ENCODE measurements at places on chromosomes 1 and 21.

DNA sequence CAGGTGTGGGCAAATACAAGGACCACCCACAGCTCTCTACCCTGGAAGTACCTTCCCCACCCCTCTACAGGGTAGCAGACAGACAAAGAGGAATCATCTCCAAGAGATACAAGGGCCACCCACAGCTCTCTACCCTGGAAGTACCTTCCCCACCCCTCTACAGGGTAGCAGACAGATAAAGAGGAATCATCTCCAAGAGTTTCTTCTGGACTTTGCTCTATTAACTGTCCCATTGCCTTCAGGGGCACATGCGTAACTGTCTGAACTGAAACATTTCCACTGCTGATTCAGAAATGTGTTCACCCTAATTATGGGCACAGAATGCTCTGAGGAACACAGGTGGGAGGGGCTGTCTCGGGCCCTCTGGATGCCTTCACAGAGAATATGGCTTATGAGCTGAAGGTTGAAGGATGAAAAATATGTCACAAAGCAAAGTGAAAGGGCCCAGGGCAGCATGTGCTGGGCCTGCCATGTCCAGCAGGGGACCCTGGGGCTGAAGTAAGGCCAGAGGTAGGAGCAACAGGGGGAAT lies 43.9 kb downstream of the ZNF281 start:
- no peak for DNase-seq

DNA sequence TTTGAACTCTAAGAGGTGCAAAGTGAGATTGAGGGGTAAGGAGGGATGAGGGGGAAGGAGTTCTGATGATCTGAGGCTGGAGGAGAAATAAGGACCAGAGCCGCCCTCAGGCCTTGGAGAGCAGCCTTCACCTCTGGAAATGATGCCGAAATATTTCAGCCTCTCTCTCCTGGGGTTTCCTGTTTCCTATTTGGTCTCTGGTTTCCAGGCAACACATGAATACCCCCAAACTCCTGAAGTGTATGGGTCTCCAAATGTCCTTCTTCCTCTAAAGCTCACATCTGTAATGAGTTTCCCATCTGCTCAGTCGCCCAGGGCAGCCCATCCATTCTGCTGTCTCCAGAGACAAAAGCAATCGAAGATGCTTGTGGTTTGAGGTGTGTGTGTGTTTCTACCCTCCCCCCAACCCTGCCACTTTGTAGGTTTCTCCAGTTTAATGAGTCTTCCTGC lies 52.0 kb upstream of the FAM20B start:
- DNase-seq = no peak

DNA sequence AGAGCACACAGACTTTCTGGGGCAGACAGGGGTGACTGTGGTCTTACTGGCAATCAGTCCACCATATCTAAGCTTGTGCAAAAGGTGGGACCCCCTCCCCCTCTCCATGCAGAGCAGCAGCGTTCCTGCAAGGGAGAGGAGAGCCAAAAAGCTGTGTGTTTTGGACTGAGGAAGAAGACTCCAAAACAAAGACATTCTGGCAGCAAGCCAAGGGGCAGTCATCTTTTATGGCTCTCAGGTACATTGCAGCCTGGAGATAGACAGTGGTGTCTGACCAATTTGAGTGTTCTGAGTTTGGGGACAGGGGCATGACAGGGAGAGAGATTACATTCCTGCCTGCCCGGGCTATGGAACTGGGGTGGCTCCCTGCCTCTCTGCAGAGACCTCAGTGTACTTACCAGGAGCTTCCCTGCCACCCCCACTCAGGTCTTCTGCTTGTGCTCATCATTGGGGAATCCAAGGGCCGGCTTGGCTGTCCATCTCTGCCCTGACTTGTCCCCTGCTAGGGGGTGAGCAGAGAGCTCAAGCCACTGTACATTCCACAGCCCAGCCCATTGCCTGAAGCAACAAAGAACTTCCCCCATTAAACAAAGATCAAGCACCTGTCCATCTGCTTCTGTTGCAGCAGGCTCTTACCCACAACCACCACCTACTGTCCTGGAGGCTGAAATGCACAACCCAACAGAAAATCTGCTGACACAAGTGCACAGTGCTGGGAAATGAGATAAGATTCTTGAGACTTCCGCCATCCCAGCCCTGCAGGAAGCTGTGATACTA lies 131.1 kb downstream of the EVI5 start:
- no peak for DNase-seq

DNA sequence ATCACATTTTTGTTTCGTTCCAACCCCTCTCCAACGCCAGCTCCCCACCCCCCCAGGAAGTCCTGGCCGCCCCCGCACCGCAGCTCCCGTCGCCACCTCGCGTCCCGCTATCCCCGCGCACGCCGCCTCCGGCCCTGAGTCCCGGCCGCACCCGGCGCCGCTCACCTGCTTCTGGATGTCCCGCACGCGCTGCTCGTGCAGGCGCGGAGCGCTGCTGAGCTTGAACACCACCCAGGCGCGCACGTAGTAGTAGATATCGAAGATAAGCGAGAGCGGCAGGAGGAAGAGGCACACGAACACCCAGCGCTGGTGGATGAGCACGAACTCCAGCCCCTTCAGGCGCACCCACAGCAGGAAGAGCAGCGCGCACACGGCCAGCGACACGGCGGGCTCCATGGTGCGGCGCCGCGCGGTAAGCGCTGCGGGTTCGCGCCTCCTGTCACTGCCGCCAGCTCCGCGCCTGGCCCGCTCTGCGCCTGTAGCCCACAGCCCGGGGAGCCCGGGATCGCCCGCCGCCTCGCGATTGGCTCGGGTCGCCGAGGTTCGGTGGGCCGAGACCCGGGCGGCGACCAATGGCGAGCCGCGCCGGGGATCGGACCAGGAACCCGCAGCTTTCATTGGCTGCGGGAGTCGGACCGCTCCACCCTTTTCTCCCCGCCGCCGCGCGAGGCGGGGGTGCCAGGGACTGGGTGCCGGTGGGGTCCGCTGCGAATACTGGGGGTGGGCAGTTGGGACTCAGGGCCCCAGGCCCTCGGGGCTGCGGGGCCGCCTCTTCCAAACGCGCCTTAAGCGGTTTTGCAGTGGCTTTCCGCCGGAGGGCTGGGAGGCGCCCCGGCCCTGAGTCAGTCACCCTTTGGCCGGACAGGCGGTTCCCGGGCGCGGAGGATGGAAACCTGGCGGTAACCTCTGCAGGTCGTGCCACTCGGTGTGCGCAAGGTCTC lies at the start of gene DHCR24:
TSS of gene DHCR24 (minus strand) at position 472 of the 941 bp plus-strand sequence. CDS start at position 396, 76 bp downstream.
- peak; percentile 78 for DNase-seq

DNA sequence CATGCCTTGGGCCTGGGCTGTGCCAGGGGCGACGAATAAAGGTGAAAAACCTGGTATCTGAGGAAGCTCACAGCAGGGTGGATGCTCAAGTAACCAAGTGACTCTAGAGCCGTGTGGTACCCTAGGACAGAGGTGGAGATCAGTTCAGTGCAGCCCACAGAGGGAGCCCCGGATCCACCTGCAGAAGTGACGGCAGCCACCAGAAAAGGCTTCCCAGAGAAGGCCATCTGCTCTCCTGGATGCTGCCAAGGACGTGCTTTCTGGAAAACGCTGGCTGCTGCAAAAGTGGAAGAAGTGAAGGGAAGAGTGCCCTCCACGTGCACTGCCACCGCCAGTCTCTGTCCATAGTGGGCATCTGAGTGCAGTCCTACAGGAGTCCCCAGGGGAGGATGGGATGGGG lies 27.7 kb downstream of the TMCO4 start:
- DNase-seq = no peak

DNA sequence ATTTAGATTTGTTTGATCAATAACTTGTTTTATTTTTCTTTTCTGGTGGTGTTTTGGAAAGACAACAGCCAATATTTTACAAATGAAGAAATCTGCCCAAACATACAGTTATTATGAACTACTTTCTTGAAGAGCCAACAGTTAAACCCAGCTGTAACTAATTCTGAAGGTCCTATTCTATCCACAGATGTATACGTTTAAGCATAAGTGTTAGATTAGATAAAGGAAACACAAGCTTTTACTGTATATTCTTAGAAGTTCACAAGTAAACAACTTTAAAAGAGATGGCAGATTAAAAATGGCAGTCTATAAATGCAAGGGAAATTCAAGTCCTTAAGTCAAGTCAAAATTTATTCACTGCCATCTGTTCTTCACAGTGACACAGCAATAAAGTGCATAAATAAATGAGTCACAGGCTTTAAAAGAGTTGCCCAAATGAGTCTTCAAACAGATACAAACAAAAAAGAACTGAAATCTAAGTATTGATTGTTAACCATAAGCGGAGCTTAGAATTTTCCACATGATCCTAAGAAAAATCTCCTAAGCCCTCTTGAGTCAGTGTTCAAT lies 49.9 kb upstream of the KCNH1 start:
- no peak for DNase-seq

DNA sequence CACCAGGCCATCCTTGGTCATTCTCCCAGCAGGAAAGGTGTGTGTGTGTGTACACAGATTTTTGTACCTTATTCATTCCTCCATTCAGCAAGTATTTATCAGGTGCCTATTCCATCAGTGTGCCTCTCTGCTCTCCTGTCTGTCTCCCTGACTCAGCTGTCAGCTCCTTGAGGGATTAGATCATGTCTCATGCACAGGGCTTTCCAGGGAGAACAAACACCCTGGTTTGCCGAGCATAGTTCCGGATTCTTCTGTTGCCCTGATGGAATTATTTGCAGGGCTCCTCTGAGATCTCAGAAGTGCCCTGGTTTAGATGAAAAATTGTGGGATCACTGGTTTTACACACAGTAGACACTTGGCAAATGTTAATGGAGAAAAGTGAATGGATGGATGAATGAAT lies 8.1 kb upstream of the SDHB start:
- no peak for DNase-seq

DNA sequence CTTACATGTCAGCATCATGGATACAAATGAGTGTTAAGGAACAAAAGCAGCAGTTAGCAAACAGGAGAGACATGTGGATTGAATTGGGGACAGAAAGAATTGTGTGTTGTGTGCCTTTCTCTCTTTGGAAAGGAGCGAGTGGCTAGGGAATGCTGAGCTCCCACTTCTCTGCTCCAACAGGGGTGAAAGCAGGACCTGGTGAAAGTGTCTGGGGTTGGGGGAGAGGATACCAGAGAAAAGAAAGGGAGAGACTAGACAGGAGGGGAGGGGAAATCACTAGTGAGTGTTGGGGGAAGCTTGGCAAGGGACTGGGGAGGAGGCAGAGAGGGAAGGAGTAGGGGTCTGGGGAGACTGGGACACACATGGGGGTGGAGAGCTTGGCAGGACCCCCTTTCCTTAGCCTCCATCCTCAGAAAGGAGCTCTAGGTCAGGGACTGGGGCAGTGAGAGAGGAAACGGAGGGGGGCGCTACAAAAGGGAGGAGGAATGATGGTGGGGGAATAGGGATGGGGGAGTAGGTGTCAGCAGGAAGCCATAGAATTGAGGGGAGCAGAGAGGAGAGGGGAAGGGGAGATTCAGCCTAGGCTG lies 2.2 kb downstream of the KIRREL1 start:
- DNase-seq = no peak

- DNase-seq = no peak
Observed at GRCh38 chr1:222788402-222789156, 26.3 kb upstream of the DISP1 start.

- no peak for DNase-seq
Observed at GRCh38 chr1:30507016-30507312, 216.4 kb downstream of the MATN1 start.

GRCh38 chr21:35294231-35294898 lies 245.3 kb upstream of the RUNX1 start:
- peak; percentile 11 for DNase-seq

GRCh38 chr21:45109831-45110492 lies 35.6 kb downstream of the ADARB1 start:
- DNase-seq = peak; percentile 34

DNA sequence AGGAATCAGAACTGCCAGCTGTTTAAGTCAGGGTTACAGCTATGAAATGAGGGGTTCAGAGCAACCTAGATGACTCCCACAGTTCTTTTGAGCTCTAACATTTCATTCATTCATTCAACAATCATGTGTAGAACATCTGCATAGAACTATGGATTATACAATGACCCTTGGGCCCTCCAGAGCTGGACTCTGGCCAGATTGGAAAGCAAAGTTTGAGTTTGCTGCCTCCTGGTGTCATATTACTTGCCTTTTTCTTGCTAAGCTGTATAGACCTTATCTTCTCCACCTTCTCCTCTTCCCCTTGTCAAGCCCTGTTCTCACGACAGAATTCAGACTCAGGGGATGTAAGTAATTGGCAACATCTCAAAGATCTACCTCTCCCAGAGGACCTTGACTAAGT lies 4.0 kb downstream of the CASQ2 start:
- DNase-seq = peak; percentile 25

GRCh38 chr1:58815686-58816071 lies 31.8 kb upstream of the JUN start:
- DNase-seq = no peak

- no peak for DNase-seq
Observed at GRCh38 chr1:22557341-22557950, 5.8 kb upstream of the EPHA8 start.

DNA sequence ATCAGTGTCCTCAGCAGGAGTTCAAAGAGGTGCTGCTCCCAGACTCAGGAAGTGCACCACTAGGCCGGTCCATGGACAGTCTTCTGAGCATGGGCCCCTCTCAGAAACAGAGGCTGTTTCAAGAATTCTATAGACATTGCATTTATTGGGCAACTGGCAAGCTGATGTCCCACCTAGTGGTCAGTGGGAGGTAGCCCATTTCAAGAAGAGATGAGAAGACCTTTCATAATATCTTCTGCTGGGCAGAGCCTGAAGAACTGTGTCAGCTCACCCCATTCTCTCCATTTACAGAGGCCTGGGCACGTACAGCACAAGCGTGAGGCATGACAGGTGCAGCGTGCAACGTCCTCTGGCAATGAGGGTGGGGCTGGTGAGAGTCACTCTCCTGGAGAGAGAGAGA lies 216.0 kb downstream of the DYRK1A start:
- DNase-seq = peak; percentile 35

DNA sequence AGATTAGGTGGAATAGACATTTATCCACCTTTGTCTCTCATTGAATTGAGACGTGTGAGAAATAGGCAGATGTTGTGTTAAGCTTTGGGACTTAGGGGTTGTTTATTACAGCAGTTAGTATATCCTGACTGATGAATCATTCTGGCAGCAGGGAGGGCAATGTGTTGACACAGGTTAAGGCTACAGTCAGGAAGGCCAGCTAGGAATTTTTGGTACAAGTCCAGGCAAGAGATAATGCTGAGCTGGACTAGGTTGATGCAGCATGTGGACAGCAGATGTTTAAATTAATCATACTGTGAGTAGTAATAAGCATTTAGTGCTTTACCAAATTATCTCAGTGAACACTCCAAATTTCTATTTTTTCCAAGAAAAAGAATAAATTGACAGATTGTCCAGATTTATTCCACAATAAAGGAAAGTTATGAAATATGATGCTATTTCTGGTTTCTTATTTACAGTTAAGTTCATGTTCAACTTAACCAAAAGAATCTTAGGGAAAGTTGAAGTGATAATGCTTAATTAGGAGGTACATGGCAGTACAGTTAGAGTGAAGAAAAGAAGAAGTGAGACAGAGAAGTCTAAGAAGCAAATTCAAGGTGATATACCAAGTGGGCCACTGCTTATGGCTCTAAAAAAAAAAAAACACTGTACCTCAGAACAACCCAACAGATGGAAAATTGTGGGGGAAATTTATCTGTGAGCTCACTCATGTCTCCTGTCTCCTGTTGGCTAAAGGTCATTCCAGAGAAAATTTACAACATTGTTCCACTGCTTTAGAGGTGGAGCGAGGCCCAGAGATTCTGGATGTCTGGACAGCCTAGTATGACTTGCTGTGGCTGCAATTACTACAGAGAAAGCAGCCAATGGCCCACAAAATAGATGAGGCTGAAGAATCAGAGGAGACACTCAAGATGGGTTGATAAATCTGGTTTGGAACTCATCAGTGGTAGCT lies 102.7 kb upstream of the C21orf91 start:
- peak; percentile 32 for DNase-seq

GRCh38 chr1:67683766-67684525 lies 1.1 kb upstream of the GADD45A start:
- DNase-seq = peak; percentile 54

Data from kidney glomerular epithelial cell (primary cell).